ENCODE measurements at places on chromosomes 3 and 15. TPM values are rescaled to one million over a fixed set of nuclear protein-coding genes. Genes with fewer than 3 reads are reported as not detected.
A peak's percentile ranks its signal among the peaks of the same experiment; 100 is the strongest.

- no peak for DNase-seq
Measured at GRCh38 chr3:123694366-123695087, 109.7 kb upstream of the HACD2 start.

Gene UCN2
- total RNA-seq = not detected

Gene ERICH6
- total RNA-seq = 0.22 TPM

DNA sequence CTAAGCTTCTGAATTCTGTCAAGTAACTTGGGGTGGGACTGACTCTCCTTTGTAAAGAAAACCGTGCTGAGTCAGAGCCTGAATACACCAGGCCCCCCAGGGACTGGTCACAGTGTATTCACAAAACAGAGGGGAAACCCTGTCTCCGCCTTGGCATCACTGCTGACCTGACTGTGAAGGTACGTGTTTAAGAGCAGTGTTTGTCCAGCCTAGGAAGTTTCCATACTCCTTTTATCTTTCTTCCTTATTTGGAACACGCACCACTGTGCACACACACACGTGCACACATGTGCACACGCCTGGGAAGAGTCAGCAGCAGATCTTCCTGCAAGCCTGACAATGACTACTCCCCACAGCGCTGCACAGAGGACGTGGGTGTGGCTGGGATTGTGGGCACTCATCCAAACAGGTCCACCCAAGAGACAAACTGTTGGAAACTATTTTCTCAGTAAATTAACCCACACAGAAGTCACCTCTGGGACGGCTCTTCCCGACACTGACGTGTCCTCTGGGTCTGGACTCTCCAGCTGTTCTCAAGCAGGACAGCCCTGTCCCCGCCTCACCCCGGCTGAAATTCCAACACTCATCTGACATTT, 87.7 kb downstream of the ATP10A start:
- peak; percentile 34 for DNase-seq

Gene LRRN1
- total RNA-seq = 0.16 TPM

Gene LRRC31
- total RNA-seq = 0.06 TPM

GRCh38 chr3:4950351-4950784, 28.9 kb upstream of the BHLHE40 start:
- DNase-seq = no peak

DNA sequence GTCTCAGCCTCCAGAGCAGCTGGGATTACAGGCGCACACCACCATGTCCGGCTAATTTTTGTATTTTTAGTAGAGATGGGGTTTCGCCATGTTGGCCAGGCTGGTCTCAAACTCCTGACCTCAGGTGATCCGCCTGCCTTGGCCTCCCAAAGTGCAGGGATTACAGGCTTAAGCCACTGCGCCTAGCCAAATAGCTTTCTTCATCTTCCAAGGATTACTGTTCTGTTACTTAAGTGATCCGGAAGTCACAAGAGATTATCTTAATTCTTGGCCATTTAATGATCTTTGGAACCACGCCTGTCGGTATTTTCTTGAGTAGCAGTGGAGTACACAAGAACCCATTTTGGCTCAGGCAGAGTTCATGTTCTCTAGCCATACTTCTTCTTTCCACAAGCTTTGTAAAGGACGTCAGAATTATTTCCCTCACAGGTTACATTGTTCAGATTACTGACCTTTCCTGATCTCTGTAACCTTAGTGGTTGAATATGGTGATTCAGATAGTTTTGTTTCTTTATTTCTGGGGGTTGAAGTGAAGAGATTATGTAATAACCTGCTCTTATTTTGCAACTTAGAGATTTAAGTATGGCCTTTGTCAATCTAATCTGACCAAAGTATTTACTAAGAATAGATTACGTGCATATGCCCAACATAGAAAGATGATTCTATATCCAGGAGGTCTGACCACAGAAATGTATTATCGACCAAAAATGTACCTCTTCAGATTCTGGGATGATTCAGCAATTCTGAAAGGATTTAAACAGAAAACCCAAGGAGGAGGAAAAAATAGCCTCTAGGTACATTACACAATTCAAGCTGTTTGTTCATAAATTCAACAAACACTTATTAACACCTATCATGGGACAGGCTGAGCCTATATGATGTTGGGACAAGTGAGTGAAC, 132.2 kb downstream of the GREM1 start:
- no peak for DNase-seq
